ENCODE measurements at places on chromosomes 13 and 19. TPM values are rescaled to one million over a fixed set of nuclear protein-coding genes. Genes with fewer than 3 reads are reported as not detected.
A peak's percentile ranks its signal among the peaks of the same experiment; 100 is the strongest.

DNA sequence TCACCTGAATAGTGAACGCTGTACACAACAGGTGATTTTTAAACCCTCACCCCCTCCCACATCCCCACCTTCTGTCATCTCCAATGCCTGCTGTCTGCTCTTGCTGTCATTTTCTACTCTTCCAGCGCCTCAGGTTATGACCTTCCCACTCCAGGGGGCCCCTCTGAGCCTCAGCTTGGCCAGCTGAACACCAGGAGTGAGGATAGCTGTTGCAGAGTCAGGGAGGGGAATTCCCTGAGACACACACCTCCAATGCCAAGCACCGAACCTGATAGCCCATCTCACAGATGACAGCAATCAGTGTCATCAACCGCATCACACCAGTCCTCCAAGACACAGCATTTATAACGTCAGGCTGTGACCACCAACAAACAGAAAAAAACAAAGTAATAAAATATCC lies 193.5 kb downstream of the ZNF536 start:
- no peak for DNase-seq
- no peaks in the 10 kb centered on the region for H3K4me1 ChIP-seq
- no peak overlapping the region for H3K27ac ChIP-seq
- H3K27me3 ChIP-seq, result no peaks in the 10 kb centered on the region
- H3K4me3 ChIP-seq, result no peak overlapping the region
- H3K36me3 ChIP-seq, result no peaks in the 10 kb centered on the region

GRCh38 chr19:13619203-13619632 lies 112.9 kb upstream of the CACNA1A start:
- H3K27me3 ChIP-seq, result peaks cover 7% of the 10 kb centered on the region
- no peak overlapping the region for H3K4me3 ChIP-seq
- no peaks in the 10 kb centered on the region for H3K36me3 ChIP-seq
- H3K4me1 ChIP-seq, result no peaks in the 10 kb centered on the region

- peaks cover 40% of the 10 kb centered on the region for H3K36me3 ChIP-seq
- H3K27ac ChIP-seq, result no peak overlapping the region
- H3K4me1 ChIP-seq, result peaks cover 6% of the 10 kb centered on the region
- DNase-seq, result peak; percentile 43
- no peak overlapping the region for H3K4me3 ChIP-seq
Measured at GRCh38 chr19:17209126-17210036, 5.8 kb upstream of the USE1 start.

- peak overlapping the region; percentile 93 for H3K4me3 ChIP-seq
- H3K27ac ChIP-seq, result no peak overlapping the region
- peak; percentile 4 for DNase-seq
- no peaks in the 10 kb centered on the region for H3K27me3 ChIP-seq
- peaks cover 2% of the 10 kb centered on the region for H3K36me3 ChIP-seq
- peaks cover 29% of the 10 kb centered on the region for H3K4me1 ChIP-seq
Measured at GRCh38 chr13:95642999-95643398, 1.5 kb downstream of the DZIP1 start.

GRCh38 chr13:47117268-47117667 lies 220.4 kb upstream of the HTR2A start:
- no peak for DNase-seq
- no peaks in the 10 kb centered on the region for H3K4me1 ChIP-seq
- H3K4me3 ChIP-seq, result no peak overlapping the region
- H3K36me3 ChIP-seq, result no peaks in the 10 kb centered on the region

DNA sequence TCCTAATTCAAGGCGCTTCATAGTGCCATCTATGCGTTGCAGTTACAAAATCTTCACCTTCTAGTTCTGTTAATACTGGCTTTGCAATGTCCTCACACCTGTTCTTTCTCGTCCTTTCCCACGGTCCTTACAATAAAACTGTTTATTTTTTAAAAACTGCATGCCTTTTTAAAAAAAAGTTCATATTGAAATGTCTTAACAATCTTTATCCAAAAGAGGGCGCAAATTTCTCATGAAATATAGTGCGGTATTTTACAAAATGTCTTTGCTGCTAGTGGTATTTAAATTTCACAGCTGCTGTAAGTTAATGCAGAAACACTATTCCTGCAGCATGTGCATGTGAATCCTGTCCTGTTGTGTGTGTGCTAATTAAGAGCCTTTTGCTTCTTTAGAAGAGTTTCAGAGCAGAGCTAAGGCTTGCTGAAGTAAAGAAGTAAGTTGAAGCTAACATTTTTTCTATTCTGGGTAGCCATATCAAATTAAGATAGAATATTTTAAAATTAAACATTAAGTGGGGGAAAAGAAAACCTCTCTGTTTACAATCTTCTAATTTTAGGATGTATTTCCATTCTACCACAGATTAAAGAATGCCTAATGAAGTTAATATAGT lies 15.8 kb upstream of the CLDN10 start:
- DNase-seq, result peak; percentile 62
- H3K36me3 ChIP-seq, result no peaks in the 10 kb centered on the region
- no peaks in the 10 kb centered on the region for H3K27me3 ChIP-seq
- peaks cover 34% of the 10 kb centered on the region for H3K4me1 ChIP-seq
- H3K27ac ChIP-seq, result no peak overlapping the region

GRCh38 chr19:10292789-10293636 lies 3.3 kb downstream of the ICAM5 start:
- H3K4me1 ChIP-seq, result peaks cover 25% of the 10 kb centered on the region
- H3K4me3 ChIP-seq, result no peak overlapping the region
- DNase-seq, result no peak
- H3K27ac ChIP-seq, result no peak overlapping the region

- H3K27me3 ChIP-seq, result peaks cover 1% of the 10 kb centered on the region
- H3K4me1 ChIP-seq, result no peaks in the 10 kb centered on the region
- no peak overlapping the region for H3K4me3 ChIP-seq
- H3K36me3 ChIP-seq, result no peaks in the 10 kb centered on the region
Measured at GRCh38 chr19:42471554-42472249, 29.0 kb upstream of the CXCL17 start.

DNA sequence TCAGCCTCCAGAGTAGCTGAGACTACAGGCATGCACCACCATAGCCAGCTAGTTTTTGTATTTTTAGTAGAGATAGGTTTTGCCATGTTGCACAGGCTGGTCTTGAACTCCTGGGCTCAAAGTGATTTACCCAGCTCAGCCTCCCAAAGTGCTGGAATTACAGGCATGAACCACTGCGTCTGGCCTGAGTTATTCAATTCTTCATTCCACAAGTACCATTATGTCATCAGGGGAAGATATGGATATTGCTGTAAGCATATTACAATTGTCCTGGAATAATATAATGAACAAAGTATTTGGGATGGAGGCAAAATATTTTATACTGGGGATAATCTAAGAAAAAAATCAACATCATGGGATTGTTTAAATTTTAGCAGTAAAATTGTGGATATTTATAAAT lies 646.0 kb upstream of the SLITRK6 start:
- no peaks in the 10 kb centered on the region for H3K36me3 ChIP-seq
- H3K4me3 ChIP-seq, result no peak overlapping the region
- H3K27me3 ChIP-seq, result no peaks in the 10 kb centered on the region
- DNase-seq, result no peak
- H3K4me1 ChIP-seq, result no peaks in the 10 kb centered on the region
- H3K27ac ChIP-seq, result no peak overlapping the region

DNA sequence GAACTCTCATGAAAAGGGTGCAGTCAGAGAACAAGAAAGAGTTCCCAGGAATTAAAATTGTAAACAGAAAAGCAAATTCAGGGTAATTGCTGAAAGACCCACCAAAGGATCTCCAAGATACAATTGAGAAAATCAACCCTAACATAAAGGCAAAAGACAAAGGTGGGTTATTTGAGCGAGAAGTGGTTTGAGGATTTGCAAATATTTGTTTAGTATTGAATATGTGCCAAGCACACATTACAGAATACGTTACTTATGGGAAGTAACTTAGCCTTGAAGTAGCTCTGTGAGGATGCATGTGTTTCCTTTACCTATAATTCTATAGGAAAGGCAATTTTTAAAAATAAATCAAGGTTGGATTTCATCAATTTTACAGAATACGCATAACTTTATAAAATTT lies 10.0 kb upstream of the CEACAM21 start:
- H3K36me3 ChIP-seq, result no peaks in the 10 kb centered on the region
- peaks cover 3% of the 10 kb centered on the region for H3K4me1 ChIP-seq
- no peak for DNase-seq
- no peak overlapping the region for H3K4me3 ChIP-seq
- no peak overlapping the region for H3K27ac ChIP-seq

GRCh38 chr13:61765181-61765742 lies 349.6 kb upstream of the PCDH20 start:
- no peak overlapping the region for H3K4me3 ChIP-seq
- no peak for DNase-seq
- H3K4me1 ChIP-seq, result no peaks in the 10 kb centered on the region
- H3K36me3 ChIP-seq, result no peaks in the 10 kb centered on the region
- no peak overlapping the region for H3K27ac ChIP-seq

The FFAR3 gene
- not detected for total RNA-seq

The CEACAM16 gene
- not detected for total RNA-seq

The SIGLEC5 gene
- total RNA-seq, result not detected

The HTR2A gene
- not detected for total RNA-seq

The ZNF681 gene
- total RNA-seq, result 1.9 TPM
